Stimulated activated CD8-positive, alpha-beta memory T cell treated with anti-CD3 and anti-CD28 coated beads, Interleukin-4, amount 100 ng/mL, for 4 hours (primary cell): ENCODE measurements at places on chromosomes 3 and 15.

DNA sequence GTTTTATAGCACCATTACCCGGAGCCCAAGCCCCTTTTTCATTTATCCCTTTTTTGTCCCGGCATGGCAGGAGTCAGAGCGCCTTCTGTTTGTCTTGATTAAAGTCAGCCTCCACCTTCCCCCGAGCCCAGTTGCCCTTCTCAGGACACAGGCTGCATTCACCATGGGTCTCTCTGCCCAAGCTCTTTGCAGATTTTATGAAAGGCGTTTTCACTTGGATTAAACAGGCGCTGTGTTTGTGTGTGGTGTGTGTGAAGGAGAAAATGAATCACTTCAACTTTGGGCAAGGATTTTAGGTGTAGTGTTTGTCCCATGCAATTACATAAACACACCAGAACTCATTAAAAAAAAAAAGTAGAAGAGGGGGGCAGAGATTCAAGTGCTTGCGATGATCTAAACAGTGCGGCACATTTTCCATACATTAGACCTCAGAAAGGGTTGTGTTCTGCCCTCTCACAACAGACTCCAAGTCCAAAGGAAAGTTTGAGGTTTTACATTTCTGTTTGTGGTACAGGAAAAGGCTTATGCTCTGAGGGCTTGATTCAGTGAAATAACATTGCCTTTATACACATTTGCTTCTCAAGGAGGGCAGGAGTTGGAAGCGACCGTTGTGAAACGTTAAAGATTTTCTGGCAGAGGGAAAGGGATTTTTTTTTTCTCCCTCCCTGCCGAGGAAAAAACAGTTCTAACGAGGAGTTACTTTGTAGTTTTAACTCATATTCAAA lies 14.5 kb upstream of the IL16 start:
- no peak for DNase-seq

DNA sequence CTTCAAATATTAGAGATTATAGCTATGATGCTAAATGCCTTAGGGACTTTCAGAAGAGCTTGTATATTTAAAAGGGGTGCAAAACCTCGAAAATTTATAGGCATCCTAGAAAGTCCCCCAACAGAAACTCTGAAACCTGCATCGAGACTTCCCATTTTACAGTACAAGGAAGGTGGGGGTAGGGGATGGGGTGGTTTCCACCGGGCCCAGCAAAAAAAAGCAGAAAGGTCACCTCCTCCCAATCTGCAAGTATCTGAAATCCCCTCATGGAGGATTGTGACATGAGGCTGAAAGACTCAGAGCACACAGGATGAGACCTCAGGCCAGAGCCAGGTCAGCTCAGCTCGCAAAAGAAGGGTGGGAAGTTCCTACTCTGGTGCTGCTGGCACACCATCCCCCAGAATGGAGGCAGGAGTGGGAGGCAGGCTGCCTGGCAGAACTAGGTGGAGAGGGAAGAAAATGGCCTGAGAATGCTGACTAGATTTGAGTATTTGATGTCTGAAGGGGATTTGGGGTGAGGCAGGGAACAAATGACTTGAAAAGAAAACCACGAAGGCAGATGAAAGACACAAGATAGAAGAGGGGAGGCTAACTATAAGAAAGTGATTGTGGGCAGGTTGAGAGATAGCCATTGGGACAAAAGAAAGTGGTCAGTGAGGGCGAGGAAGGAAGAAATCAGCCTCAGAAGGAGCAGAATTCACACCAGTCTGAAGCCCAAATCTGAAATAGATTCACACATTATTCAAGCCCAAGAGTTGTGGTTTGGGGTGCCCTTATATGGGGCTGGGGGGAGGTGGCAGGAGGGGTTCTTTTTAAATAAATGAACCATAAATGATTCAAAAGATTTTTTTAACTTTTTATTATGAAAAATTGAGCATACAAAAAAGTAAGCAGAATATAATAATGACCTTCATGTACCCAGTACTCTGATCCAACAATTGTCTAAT lies 22.5 kb upstream of the TSC22D2 start:
- DNase-seq = no peak

DNA sequence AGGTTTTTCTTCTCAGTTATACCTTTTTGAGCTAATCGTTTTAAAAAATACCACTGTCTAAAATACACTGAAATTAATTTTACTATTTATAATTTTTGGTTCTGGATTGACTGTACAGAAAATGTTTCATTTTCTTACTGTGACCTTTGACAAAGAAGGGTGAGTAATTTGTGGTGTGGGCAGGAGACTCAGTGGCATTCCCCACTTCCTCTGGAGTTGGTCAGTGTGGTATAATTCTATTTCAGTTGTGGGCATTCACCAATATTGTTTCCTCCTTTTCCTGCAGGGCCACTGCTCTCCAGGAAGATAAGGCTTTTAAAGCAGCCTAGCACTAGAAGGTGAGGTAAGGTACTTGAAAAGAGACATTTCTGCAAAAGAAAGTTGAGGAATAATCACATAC lies 6.5 kb downstream of the DAG1 start:
- DNase-seq = no peak

GRCh38 chr15:32723171-32723948 lies 5.6 kb downstream of the GREM1 start:
- DNase-seq = no peak

GRCh38 chr15:64904189-64904588 lies 7.5 kb upstream of the ANKDD1A start:
- DNase-seq = no peak

DNA sequence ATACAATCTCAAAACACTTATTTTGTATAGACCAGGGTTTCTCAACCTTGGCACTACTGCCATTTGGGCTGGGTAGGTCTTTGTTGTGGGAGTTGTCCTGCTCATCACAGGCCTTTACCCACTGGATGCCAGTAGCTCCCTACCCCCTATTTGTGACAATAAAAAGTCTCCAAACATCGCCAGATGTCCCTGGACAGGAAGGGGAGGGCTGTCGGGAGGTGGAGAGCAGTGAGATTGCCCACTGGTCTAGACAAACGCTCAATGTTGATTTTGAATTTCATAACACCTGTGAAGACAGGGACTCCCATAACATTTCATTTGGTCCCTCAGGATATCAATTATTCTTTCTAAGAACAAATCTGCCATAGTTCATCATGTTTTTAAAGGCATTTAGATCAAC lies 151.7 kb upstream of the PTPRG start:
- DNase-seq = no peak

GRCh38 chr3:123629747-123630047 lies 44.8 kb upstream of the HACD2 start:
- DNase-seq = no peak

DNA sequence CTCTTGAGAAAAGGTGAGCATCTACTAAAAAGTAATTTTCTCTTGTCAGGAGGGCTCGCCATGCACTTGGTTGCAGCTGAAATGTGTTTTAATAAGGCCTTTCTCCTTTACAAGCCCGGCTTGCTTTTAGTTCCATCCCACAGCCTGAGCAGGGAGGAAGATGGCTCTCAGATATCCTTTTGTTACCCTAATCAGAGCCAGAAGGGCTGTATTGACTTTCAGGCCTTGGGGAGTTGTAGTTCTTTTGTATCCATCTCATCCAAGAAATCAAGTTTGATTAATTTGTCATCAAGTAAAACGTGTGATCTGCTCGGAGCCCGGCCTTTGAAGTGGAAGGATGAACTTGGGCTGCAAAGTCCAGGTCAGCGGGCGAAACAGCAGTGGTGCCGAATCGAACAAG lies 52.9 kb downstream of the EIF4E3 start:
- no peak for DNase-seq

DNA sequence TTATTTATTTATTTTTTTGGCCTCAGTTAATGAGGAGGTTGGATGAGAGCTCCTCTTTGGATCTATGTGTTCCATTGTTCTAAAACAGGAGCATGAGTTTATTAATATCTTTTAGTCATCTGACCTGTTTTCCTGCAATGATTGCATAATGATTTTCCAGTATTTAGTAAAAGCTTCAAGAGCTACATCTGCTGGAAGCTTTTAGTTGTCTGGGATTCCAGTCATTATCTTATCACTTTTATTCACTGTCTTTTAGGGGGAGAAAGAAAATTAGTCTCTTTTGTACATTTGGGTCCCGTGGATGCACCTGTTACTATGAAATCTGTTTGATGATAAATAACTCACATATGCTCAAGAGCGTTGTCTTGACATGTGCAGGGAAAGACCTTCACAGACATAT lies 1270.0 kb downstream of the ROBO1 start:
- DNase-seq = no peak

GRCh38 chr3:189781415-189781814 lies 150.2 kb downstream of the TP63 start:
- no peak for DNase-seq

DNA sequence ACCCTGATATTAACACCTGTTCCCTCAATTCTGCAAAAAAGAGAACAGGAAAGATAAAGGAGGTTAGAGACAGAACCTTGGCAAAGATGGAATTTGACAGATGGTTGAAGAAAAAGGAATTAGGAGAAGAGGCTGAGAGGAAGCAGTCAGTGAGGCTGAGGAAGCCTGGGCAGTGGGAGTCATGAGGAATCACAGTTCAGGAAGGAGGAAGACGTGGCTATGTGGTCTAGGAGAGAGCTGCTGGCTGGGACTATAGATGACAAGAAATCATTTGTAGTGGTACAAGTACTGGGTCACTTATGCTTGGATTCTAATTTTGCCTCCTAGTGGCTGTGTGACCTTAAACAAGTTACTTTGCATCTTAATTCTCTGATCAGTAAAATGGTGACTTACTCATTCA lies 49.0 kb downstream of the LARS2 start:
- DNase-seq = no peak

DNA sequence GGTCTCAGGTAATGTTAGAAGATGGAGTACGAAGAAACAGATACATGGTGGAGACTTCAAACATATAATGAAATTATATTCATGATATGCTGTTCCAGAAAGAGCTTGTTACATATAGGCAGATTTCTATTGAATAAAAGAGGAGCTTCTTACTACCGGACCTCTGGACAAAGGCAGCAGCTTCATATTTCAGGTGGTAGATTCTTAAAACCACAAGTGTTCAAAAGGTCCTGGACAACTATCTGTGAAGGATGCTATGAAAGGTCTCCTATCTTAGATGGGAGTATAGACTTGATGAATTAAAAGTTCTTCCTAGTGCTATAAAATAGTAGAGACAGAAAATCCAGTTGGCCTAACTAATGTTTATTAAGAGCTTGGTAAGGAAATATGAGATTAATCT lies 43.2 kb downstream of the MYLK start:
- no peak for DNase-seq

DNA sequence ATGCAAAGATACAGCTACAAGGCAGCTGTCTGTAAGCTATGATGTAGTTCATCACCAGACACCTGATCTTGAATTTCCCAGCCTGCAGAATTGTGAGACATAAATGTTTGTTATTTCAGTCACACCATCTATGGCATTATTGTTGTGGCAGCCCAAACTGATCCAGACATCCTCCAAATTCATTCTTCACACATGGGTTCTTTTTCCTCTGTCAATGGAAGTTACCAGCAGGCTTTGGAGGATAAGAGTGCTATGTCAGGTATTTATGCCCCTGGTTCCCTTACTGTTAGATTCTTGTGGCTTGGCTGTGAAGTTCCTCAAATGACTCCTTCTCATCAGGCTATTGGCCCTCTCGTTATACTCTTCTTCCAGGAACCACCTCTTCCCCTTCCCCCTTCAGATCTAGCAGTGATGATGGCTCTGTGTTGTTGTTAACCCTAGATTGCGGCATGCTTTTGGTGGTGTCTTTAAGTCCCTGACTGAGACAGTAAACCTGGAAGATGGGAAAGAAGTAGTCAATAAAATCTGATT lies 91.0 kb upstream of the CHMP2B start:
- no peak for DNase-seq

DNA sequence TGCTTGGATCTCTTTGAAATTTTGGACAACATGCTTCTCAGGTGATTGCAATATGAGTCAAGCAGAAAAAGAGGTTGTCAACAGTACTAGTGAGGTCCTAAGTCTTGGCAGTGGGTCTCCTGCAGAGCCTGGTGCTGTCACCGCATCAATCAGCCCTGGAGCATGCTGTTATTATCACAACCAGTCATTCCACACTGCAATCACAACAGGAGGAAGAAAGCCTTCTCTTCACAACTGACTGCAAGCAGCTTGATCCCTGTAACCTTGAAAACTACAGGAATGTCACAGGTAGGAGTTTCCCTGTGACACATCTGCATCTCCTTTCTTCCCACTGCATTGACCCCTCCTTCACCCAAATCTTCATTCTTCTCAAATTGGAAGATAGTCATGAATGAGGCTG lies 451.1 kb upstream of the ATP11B start:
- DNase-seq = no peak

- DNase-seq = no peak
These were observed 40.0 kb downstream of the ATP13A3 start for GRCh38 chr3:194446754-194447153.

DNA sequence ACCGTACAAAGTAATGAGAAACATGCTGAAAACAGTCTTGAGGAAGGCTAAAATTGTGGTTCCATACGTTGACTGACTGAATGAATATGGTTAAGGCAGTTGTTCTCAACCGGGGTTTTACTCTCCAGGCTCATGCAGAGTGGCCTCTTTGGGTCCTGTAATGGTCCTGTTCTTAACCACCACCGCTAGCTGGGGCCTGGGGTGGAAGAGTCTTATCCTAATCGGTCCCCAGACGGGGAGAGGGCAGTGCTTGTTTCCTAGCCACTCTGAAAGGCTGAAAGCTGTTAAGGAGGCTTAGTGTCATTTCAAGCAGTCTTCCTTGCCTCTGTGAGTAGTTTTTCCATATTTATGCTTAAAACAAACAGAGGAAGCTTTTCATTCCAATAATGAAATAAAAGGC lies 32.0 kb downstream of the SELENOT start:
- no peak for DNase-seq

GRCh38 chr3:128488991-128489673 lies 3.9 kb downstream of the GATA2 start:
- no peak for DNase-seq

DNA sequence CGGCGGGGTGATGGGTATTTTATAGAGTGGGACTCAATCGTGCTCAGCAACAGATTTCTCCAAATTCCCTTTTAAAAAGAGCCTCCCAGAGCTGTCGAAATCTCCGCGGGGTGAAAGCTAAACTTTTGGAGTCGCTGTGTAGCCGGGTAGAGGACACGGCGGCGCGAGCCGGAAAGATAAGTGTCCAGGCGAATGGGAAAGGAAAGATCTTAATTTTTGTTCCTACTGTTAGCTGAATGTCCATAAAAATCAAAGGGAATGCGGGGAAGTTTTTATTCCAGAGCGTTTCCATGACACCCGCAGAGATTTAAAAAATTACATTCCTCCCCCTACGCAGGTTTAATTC lies 9.1 kb downstream of the EOMES start:
- DNase-seq = no peak

DNA sequence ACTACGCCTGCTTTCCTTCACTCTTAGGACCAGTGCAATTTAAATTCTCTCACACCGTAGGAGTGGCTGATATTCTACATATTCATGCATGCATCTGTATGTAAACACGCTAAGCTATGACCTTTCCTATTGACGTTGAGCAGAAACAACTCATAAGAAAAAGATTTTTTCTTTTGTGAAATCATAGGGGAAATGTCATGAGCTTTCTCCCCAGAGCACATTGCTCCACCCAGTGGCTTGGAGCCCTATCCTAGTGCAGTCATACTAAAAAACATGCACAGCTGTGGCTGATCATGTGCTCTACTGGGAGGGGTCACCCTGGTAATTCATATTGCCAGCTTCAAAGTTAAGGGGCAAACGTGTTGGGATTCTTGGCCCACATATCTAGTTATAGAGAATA lies 1.8 kb upstream of the MESD start:
- no peak for DNase-seq
